ENCODE measurements at places on chromosomes 6 and 20. TPM values are rescaled to one million over a fixed set of nuclear protein-coding genes. Genes with fewer than 3 reads are reported as not detected.

TFAP2D gene
- not detected for total RNA-seq

TXLNB gene
- 0.05 TPM for total RNA-seq

FOXQ1 gene
- 0.15 TPM for total RNA-seq

TGM3 gene
- total RNA-seq = not detected

IPCEF1 gene
- not detected for total RNA-seq

ARHGAP18 gene
- total RNA-seq = 8.0 TPM

All from chondrocyte (in vitro differentiated cells).